Activated CD4-positive, alpha-beta memory T cell treated with anti-CD3 and anti-CD28 coated beads, Interleukin-2, amount 10 ng/mL, durations not matched to agents 7 days and 5 days (primary cell): ENCODE measurements at places on chromosomes 2 and 18.

DNA sequence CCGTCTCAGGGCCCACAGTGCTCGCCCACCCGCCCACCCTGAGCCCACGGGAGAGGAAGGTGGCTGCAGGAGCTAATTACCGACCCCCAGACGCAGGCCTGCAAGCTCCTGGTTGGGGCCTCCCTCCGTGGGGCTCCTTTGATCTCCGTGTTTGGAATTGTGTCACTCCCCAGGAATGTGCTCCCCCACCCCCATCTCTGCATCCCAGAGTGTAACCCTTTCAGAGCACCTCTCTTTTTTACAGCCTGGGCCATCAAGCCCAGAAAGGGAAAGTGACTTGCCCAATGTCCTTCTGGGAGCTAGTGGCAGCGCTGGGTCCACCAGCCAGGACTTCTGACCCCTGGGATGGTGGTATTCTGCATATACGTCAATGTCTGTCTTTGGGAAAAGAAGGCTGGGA, 335.1 kb downstream of the CYRIA start:
- DNase-seq = no peak

- no peak for DNase-seq
These were observed 64.0 kb downstream of the ARHGAP25 start for GRCh38 chr2:68798569-68798968.

DNA sequence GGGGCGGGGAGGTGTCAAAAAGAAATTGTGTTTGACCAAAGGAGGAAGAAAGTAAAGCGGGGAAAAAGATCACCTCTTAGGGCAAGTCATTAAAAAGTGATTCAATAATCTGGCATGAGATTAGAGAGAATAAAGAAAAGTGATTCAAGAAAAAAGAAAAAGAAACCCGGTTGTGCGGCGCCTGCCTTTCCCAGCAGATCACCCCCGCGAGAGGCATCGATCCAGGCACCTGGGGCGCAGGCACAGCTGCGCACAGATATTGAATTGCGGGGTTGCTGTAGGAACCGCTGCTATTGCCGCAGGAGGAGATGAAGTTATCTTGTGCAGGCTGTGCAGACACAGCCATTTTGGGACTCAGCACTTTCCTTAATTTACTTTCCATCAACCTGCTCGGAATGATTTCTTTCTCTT, 71.2 kb downstream of the PLB1 start:
- DNase-seq = no peak

DNA sequence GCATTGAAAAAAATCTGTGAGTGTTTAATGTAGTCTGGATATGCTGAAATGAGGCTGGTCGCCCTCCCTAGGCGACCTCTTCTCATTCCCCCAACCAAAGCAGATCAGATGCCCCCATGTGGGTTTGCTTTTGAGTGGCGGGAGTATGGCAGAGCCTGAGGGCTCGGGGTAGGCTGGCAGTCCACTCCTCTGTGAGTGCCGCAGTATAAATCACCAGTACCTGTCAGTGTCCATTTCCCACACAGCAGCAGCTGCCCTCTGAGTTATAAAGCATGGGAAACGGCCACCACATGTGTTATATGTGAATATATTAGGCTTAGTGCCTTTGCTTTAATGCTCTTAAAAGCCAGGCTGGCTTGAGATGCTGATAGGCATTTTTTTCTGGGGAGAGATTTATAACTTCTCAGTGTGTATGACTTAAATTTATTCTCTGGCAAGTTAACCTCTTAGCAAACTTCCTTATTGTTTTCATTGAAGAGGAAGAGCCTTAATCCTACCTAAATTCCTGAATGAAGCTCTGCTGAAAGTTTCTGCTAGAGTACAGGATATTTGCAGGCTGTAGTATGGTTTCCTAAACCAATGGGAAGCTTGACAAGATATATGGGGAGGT, 3.8 kb downstream of the DCC start:
- no peak for DNase-seq

DNA sequence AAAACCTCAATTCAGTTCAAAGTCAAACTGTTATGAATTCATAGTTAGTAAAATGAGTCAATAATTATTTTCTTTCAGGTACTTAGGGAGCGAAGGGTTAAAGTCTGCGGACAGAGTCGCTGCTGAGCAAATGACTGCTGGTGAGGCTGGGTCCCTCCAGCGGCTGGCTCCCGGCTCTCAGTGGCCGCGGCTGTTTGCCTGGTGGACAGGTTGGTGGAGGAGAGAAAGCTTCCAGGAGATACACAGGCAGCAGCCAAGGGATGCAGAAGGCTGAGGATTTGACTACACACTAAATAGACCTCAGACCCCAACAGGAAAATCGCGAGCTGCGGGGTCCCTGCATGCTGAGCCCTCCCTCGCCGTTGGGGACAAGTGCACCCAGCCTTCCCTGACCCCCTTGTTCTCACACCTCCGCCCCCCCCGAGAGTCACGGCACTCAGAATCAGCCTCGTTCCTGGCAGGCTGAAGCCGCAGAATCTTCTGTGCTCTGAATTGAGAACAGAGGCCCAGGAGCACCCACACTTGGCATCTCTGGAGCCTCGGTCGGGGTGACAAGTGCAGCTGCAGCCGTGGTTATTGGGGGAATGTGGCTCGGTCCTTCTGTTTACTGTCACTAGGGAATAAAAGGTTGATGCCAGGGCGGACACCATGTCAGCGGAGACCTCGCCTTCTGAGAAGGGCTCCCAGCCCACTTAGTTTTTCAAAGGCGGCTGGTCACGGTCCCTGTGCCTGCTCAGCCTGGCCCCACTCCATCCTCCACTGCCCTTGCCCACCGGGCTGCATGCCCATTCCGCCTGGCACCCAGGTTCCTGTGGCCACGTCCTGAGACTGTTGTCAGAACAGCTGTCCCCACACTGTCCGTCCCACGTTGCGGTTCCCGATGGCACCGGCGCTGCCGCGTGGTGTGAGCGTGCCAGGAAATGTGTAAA, 74.0 kb downstream of the SLC66A2 start:
- no peak for DNase-seq

DNA sequence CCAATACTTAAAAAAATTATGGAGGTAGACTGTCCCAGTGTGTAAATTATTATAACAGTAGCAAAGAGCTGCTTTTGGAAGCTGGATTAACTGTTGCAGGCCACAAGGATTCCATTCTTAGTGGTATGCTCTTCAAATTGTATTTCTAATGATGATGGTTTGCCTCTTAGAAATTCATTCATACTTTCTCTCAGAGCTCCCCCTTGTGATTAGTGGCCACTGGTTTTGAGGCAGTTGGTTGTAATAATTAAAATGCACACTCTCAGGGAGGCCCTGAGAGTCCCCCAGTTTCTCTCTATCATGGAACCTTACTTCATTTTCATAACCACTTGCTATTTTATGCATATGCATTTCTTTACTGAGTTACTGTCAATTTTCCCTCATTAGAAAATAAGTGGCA, 122.5 kb downstream of the PLA2R1 start:
- DNase-seq = no peak

- DNase-seq = no peak
These were observed 61.8 kb downstream of the NXPH2 start for GRCh38 chr2:138718405-138718804.

DNA sequence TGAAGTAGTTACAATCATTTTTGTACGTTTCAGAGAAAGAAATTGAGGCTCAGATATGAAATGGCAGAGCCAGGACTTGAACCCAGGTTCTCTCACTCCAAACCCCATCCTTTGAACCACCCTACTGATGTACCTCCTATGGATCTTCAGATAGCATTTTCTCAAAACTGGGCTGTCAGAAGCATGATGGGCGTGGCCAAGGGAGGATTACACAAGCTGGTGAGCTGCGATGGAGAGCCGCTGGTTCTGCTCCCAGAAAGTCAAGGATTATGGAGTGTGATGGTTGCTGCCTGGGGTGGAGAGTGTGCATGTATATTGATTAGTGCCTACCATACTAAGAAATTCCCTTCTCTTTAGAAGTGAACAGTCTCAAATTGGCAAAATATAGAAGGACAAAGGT, 47.0 kb upstream of the PPP1CB start:
- DNase-seq = no peak

DNA sequence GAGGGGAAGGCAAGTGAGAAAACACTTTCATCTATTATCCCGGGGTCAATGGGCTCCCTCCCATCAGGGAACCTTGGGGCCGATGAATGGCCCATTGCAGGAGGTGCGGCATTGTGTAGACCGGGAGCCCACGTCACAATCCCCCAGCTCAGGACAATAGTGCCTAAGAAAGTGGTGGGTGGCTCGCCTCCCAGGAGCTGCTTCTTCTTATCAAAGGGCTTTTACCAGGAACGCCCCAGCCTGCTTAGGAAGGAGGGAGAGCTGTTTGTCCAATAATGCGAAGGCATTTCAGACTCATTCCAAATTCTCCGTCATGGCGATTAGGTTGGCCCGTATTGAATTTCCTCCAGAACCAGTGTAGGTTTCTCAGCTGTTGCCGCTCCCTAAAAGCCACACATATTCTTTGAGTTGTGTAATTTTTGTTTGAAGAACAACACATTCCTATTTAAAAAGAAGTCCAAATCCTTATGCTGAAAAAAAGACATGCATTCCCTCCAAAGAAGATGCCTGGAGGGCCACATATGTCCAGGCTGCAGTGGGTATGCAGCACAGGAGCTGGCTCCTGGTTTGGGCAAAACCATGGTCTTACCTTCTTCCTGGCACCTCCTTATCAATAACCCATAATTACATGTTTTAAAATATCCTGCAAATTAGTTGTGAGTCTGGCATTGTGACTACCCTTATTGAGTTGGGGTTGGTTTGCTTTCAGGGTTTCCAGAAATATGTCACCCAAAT, 264.7 kb downstream of the MYCN start:
- DNase-seq = no peak

DNA sequence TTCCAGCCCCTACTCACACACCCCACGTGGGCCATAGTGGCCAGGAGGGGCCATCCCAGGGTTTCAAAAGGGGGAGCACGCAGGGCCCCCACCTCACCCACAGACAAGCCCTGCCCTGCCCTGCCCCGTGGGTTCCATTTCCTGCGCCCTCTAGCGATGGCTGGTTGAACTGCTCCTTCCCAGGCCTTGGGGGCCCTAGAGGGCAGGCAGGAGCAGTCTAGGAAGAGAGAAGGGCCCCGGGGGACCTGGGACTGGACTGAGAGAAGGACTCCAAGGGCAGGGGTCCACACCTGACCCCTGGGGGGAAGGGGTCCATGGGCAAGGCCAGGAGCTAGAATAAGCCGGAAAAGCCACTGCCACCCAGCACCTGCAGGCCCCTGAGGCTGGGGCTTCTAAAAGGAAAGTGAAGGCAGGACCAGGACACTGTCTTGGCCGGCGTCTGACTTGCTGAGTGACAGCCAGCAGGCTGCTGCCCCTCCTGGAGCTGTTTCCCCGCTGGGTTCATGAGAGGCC, 10.1 kb downstream of the CYP26B1 start:
- peak; percentile 57 for DNase-seq
